Astrocyte of the spinal cord (primary cell): ENCODE measurements at places on chromosomes 1 and 21.

- DNase-seq = no peak
These were observed 214.6 kb downstream of the TRABD2B start for GRCh38 chr1:47782414-47783166.

GRCh38 chr21:46194374-46195334, 10.4 kb upstream of the SPATC1L start:
- no peak for DNase-seq

DNA sequence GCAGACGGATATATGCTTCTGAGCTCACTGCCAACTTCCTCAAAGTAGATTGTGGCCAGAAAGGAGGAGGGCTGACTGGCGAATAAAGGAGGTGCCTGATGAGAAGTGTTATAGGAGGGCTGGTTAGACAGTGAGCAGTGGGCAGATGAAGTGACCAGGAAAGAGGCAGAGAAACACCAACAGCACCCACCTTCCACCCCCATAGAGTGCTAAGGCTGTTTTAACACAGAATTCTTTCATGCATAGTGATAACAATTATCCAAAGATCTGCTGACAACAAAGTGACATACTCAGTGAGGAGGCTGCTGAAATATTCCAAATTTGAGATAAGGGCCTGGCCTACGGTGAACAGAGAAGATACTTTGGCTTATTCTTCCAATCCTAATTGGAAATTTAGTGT, 21.2 kb upstream of the MTR start:
- DNase-seq = no peak

DNA sequence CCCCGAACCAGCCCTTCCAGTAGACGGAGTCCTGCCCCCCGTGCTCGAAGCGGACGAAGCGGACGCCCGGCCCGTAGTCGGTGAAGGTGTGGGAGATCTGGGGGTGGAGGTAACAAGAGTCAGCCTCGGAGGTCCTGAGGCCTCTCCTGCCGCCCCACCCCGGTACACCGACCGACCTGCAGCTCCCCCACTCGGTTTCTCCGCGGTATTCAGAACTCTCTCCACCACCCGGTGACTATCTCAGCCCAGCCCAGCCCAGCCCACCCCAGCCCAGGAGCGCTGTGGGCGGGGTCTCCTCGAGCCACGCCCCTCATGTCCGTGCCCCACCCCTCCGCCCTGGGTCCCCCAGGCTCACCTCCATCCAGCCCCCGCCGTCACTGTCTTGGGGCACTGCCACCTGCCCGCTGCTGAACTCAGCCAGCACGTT, 5.5 kb downstream of the FBXO2 start:
- no peak for DNase-seq

DNA sequence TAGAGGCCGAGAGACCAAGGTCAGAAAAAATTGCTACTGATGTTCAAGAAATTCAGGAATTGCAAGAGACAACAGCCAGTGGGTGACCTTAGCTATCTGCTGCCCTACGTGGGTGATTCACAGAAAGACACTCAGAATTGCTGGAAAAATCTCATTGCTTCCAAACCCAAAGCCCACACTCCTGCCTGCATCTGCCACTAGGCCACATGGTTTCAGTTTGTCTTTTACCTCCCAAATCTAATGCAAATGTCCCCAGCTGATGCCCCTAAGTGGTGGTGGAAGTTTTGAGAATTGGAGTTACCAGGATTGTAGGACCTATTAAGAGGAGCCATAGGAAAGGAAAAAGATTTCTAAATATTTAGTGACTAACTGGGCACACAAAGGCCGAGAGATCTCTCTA, 341.5 kb upstream of the CHRM3 start:
- DNase-seq = no peak

DNA sequence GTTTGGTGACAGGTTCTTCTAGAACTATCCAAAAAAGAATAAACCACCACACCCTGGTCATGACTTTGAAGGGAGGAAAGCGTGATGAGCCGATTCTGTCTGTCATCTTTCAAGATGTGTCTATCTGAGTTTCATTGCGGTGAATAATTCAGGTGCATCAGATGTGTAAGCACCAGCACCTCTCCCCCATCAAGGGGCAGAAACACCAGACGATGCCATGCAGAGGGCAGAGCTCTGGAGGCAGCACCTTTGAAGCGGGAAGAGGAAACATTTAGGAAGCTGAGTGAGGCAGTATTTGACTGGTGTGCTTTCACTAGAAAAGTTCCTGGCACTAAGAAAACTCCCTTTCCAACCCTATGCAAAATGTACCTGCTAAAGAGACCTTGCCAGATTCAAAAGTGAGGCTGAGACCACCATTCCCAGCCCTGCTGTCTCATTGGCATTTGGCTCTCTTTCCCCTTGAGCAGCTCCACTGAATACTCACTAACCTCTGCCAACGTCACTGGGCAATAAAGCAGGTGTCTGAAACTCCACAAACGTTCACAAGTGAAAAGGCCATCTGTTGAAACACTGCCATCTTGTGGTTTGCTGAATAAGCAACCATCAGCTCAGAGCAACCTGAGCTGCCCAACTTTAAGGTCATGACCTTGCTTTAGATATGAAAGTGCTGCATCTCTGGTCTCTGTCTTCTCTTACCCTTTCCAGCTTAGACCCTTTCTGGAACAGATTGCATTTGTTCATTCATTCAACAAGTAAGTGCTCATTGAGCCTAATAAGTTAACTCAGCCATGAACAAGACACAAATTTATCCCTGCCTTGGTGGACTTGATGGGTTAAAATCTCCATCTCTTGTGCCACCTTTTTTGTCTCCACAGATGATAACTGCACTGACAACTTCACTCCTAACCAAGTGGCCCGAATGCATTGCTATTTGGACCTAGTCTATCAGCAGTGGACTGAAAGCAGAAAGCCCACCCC, 228.6 kb downstream of the PAPPA2 start:
- DNase-seq = peak; percentile 55

DNA sequence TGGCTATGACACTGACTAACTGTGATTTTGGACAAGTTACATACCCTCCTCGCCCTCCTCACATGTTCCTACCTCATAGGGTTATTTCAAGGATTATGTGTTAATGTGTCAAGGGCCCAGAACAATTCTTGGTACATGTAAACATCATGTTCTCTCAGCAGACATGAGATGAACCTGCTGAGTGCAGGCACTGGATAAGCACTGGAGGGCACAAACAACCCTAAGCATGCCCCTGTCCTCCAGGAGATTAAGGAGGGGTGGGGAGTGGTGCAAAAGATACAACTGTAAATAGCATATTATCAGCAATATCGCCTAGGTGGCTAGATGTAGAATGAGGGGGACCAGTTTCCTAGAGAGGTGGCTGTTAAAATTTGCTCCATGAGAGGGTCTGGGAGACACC, 17.7 kb upstream of the RGS16 start:
- no peak for DNase-seq

DNA sequence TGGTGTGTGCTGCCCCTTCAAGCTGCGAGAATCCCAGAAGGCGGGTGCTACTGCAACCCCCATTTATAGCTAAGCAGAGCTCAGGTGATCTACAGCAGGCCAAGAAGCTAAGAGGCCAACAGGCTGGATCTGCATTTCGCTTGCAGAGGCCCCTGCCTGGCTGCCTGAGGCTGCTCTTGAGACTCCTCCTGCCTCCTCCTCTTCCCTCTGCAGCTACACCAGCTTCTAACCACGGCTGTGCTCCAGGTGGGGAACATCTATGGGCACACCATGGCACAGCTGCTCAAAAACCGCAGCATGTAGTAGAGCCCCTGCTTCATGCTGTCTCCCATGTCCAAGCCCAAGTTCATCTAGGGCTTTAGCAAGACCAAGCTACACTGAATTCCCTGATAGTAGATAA, 72.9 kb upstream of the ZNF678 start:
- no peak for DNase-seq

- no peak for DNase-seq
These were observed 11.7 kb downstream of the CD2 start for GRCh38 chr1:116765962-116766361.

DNA sequence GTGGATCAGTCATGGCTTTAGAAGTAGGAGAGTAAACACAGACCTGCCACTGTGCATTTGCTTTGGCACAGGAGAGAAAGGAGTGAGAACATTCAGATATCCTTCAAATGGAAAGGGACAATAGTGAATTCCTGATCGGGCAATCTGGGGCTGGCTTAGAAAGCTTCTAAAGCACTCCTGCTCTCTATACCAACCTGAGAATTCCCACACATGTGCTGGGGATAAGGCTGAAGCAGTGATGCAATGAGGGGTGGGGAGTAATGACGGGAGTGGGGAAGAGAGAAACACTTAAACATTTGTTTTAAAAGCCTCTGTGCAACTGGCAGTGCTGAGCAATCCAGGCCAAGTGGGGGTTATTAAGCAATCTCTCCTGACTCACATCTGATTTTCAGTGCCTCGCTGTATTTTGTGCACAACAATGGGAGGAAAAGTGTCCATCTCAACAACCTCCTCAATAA, 108.8 kb downstream of the KIAA0319L start:
- peak; percentile 91 for DNase-seq

- no peak for DNase-seq
These were observed 3.7 kb downstream of the IFI6 start for GRCh38 chr1:27668121-27668807.

DNA sequence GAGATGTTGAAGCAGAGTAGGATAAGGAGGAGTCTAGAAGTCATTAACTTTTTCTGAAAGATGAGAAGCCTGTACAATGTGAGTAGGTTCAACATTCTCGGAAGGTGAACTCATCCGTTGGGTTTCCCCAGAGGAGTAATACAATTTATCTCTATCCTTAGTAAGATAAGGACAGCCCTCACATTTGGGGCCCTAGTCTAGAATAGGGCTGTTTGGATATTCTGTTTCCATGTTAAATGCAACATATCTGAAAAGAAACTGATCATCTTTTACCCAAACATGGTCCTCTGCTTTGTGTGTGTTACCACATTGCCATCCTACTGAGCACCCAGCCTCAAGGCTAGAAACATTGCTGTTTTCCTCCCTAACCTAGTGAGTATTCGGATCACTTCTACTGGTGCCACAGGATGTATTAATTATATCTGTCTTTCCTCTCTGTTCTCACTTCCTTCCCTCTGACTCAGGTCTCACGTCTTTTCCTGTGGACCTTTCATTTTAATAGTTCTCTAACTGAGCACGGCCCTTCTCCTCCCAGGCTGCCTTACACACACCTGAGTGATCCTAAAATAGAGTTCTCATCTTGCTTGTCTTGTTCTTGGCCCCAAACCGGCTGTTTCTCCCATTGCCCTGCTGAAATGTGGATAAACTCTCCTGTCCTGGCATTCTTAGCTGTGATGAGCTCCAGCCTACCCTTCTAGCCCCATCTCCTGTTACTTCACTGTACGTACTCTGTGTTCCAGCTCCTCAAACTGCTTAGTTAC, 91.7 kb downstream of the CDC14A start:
- peak; percentile 63 for DNase-seq

DNA sequence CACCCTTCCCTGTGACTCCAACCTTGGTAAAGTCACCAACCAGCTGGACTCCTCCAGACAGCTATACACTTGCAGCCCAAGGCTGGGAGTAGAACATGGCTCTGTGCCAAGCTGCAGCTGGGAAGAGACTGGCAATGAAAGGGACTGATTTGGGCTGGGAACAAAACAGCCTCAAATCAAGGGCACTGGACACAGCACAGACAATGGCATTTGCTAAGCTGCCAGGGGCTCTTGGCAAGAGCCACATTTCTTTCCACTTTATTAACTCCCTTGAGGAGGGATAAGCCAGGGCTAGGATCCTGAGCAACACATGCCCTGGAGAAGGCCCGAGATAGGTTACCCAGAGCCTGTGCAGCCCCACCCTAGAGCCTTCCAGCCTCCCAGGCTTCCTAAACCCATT, 12.0 kb downstream of the SYT11 start:
- peak; percentile 32 for DNase-seq

DNA sequence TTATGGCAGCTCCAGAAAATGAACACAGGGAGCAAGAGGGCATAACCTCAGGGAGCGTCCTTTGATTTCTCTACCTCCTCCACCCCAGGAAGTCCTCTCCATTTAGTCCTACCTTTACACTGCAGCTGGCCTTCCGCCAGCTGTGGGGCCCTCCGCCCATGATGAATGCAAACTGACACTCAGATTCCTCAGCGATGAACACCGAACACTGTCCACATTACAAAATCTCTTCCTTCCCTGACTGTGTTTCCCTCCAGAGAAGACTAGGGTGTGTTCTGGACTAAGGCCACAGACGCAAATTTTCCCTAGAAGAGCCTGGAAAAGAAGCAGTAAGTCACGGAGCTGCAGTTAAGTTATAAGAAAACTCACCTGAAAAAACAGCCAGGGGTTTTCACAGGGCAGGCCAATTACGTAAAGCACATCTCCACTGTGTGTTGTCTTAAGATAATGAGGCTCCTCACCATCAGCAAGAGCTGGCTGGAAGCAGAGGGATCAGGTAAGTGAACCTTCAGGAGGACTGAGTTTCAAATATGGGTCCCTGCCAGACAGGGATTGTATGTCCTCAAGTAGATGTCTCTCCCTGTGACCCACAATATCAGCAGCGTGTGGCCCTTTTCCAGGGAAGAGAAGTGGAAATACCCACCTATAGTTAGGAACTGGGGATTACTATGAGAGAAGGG, 46.3 kb upstream of the ATP1B1 start:
- DNase-seq = no peak

GRCh38 chr1:28156821-28157220, 19.7 kb downstream of the PTAFR start:
- no peak for DNase-seq

GRCh38 chr21:33684923-33685560, 42.7 kb downstream of the ITSN1 start:
- DNase-seq = peak; percentile 50

- peak; percentile 43 for DNase-seq
These were observed 97.1 kb downstream of the ARHGEF10L start for GRCh38 chr1:17636612-17637011.

- DNase-seq = no peak
These were observed 2.6 kb downstream of the KCNAB2 start for GRCh38 chr1:6048179-6048867.

DNA sequence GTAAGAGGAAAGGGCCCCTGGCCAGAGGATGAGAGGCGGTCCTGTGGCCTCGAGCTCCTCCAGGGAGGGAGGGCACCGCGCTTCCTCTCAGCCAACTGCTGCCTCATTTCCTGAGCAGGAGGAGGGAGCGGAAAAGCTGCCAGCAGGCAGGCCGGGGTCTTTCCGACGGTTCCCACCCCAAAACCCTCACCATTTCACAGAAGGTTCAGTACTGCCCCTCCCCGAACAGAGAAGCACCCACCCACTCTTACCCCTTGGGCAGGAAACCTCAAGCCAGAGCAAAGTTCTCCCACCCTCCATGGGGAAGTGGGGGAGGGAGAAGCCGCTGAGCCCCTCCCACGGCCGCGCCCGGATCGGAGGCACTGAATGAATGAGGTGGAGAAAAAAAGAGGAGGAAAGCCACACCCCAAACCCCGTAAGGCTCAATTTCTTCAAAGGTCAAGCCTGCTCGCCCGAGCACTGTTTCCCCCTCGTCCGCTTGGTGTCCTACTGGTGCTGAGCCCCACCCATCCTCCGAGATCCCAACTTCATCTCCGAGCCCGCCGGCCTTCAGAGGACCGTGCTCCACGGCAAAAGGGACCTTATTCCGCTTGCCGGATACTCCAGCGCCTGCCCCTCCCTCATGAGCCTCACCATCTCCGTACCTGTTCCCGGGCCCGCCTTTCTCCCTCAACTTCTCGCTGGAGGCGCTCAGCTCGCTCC, 9.4 kb downstream of the TPM3 start:
- DNase-seq = peak; percentile 76
